ENCODE measurements at places on chromosomes 11 and 22.
A peak's percentile ranks its signal among the peaks of the same experiment; 100 is the strongest.

GRCh38 chr11:84566671-84567070, 1060.5 kb downstream of the DLG2 start:
- DNase-seq: no peak

- no peak for DNase-seq
Measured at GRCh38 chr11:58905011-58905720, 34.1 kb upstream of the GLYATL1 start.

DNA sequence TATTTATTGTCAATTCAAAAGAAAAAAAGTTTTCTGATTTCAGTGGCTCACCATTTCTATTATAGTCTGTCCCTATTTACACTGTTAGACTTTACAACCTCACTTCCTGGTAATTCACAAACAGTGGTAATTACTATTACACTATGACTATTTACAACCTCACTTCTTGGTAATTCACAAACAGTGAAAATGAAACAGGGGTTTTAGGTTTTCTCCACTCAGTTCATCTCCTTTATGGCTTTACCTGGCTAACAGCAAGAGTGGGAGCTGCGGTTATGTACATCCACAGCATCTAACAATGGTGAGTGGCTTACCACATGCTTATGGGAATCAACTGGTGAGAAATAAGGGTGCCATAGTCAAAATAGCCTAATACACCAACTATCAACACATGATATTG, 166.4 kb downstream of the CASP12 start:
- DNase-seq: no peak

GRCh38 chr11:61887839-61888494, 3.4 kb downstream of the FADS3 start:
- no peak for DNase-seq

- no peak for DNase-seq
Measured at GRCh38 chr11:57977709-57978108, 46.0 kb upstream of the OR9Q1 start.

DNA sequence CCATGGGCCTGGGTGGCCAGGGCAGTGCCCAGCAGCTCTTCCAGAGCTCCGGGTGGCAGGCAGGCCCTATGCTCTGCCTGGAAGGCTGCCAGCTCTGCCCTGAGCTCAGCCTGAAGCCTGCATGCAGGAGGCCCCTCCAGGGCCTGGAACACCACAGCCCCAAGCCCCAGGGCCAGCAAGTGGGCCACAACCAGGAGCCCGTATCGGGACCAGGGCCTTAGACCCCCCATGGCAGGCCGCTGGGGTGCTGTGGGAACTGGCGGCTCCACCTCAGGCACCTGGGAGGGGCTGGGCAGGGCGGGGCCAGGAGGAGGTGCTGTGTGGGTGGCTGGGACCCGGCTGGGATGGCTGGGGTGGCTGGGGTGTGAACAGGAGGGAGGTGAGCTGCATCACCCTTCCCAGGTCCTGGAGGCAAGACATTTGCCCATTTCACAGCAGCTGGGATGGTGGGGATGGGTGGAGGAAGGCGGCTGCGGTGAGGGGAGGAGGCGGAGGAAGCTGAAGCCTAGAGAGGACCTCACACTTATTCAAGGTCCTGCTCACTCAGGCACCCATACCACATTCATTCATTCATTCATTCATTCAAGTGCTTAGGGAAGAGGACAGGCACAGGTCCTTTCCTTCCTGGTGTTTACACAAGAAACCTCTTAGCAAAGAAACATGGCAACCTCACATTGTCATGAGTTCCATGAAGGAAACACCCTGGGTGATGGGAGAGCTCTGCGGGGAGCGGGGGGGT, at the start of gene KCNK7:
KCNK7 (minus strand) TSS at position 258 of the 739 bp plus-strand sequence; CDS start at position 230, 28 bp downstream.
- DNase-seq: no peak

- DNase-seq: no peak
Measured at GRCh38 chr11:11779975-11780374, 61.8 kb upstream of the USP47 start.

DNA sequence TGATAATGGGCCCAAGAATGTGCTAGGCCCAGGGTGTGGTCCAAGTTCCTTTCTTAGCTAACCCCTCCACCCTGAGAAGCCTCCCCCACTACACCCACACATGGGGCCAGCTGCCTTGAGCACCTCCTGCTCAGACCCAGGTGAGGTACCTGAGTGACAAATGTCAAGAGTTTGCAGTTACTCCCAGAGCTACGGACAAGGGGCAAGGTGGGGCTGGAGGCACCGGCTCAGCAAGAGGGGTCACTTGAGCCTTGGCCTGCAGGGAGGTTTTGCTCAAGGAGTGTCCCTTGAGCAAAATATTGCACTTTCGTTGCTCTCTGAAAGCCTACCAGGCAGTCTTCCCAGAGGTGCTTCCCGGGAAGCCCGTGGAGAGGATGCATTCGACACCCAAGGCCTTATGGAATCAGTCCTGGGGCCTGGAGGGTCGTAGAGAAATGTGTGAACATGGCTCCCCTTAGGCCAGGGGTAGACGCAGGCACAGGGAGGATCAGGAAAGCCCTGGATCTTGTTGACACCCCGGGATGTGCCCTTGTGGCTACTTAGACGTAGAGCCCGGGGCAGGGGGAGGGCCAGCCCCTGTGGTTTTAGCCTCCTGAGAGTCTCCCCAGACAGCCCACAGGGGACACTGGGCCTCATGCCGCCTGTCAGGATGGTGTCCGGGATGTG, 114.2 kb downstream of the KCNQ1 start:
- no peak for DNase-seq

DNA sequence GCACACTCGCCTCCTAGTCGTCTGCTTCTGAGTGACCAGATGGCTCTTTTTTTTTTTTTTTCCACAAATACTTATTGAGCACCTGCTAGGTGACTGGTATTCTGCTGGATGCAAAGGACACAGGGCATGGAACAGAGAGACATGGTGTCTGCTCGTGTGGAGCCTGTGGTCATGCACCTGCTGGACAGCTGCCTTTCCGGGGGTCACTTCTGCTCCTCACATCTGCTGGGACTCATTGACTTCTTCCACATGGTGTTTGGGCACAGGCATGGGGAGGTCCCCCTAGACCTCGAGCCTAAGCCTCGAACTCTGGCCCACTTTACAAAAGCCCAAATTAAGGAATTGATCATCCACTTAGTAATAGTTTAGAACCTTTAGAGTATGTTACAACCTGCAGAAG, 39.5 kb upstream of the EMID1 start:
- DNase-seq: peak; percentile 7

DNA sequence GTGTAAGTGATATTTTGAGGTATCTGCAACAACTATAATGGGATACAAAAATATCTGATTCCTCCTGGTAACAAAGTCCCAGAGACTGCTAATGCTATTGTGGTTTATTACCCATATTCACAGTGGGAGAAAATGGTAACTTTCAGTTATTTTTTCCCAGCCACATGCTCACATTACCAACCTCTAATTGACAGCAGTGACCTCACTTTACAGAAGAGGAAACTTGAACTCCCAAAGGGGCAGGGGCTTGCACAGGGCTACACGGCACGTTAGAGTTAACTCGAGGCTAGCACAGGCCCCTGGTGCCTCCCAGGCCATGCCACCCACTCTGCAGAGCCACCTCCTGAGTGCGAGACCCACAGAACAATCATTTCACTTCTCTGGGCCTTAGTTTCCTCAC, 132.4 kb downstream of the TENM4 start:
- DNase-seq: no peak

GRCh38 chr11:16337421-16338213, 18.7 kb downstream of the SOX6 start:
- no peak for DNase-seq

DNA sequence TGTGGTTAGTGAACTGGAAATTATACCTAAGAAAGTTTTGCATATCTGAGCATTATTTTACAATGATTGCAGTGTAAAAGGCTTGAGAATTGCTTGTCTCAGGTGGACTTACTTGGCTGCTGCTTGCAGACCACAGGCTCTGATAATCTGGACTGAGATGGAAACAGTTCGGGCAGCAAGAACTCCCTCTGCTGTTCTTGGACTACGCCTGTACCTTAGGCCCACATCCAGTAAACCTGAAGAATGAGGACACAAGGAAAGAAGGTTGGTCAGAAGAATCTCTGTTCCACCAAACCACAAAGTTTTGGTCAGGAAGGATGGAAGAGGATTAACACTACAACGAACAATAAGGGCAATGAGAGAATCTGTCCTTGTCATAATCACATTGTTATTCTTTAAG, 80.1 kb downstream of the C2CD3 start:
- no peak for DNase-seq

DNA sequence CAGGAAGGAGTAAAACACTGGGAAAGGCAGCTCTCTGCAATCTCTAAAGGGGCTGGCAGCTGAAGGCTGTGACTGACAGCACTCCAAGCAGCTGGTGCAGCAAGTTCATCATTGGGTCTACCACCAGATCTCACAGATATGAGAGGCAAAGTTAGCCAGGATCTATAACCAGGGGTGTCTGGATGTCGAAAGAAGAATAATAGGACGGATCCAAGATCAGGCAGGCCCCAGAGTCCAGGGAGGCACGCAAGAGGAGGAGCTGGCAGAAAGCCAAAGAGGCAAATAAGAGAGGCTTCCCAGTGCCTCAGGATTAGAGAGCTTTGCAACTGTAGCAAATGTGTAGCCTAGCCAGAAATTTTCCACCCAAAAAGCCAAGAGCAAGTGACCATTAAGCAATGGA, 77.1 kb downstream of the RBMXL2 start:
- peak; percentile 19 for DNase-seq

DNA sequence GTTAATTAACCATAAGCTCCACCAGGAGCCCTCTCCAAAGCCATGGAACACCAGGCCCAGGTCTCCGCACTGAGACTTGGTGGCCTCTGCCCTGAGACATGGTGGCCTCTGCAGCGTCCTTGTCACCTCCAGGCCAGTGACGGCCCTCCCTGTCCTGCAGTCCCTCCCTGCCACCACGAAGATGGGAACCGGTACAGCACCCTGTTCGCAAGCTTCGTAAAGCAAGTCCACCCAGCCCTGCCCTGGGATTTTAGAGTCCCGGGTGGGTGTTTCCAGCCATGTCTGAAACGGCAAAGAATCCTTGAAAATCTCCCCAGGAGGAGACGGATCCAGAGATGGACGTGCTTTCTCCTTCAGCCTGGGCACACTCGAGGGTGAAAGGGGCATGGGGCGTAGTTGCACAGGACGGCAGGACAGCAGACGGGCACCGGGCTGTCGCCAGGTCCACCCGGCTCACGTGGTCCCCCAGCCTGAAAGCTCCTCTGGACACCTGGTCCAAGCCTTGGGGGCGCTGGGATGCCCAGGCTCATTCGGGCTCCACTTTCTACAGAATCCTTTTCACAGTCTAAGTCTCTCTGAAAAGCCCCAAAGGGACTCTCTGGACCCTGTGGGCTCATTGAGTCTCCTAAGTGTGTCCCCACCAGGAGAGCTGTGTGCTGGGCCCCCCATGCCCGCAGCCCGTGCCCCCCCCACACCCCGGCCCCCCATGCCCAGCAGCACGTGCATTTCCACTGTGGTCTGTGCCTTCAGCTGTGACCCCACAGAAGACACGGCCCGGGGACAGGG, 456.2 kb downstream of the BRD1 start:
- DNase-seq: no peak

All from HEK293T (cell line).